ENCODE measurements at places on chromosomes 7 and 10. TPM values are rescaled to one million over a fixed set of nuclear protein-coding genes. Genes with fewer than 3 reads are reported as not detected.

GRCh38 chr7:75652788-75653187 lies 86.0 kb downstream of the HIP1 start:
- no peak for DNase-seq

DNA sequence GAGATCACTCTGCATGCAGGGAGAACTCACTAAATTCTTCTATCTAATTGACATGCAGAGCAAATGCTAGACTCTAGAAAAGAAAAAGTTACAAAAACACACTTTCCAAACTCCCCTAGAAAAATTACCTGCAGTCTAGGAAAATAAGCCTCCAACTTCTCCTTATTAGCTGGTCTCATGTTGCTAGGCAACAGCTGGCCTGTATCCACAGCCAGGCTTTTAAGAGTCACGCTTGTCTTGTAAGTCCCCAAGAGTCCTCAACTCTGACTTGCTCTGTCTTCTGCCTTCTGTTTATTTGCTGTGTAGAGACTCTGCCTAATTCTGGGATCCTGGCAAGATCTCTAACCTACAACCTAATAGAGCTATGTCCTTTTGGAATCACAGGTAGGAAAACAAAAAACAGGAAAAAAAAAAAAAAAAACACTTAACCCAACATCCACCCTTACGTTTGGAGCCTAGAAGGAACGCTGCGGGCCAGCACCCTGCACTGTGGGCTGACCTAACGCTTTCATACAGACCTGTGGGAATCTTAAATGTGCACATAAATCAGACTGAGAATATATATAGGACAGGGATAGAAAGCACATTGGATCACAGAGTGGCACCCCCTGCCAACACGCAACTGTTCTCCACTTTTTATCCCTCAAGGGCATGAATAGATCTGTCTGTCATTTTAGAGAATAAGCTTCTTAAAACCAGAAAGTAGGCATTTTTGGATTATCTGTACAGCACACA lies 117.0 kb upstream of the PTPRZ1 start:
- DNase-seq, result no peak

DNA sequence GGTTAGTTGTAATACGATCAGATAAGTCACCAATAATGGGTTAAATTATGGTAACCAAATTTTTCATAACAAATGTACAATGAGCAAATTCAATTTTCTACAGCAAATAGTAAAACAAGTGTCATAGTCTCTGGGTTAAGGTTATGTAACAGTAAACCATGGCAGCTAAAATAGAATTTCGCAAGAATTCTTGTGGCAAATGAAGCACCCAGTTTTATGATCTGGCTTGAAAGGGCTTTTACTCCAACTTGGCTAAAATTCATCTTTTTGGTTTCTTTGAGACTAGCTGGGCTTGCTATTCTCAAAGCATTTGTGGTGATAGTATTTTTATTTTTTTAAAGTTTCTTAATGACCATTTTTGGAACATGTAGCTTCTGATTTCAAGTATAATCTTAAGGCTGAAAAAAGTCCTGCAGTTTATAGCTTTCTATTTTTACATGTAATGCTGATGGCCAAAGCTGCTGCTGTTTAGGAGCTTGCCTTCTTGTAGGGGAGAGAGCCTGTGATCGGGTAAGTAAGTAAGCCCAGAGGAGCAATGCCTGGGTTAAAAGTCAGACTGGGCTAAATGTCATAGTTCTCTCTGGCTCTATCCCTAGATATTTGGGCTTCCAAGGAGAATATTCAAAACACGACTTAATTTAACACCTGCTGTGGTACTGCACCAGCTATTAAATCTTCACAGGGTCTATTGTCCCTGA lies 55.5 kb upstream of the SYPL1 start:
- no peak for DNase-seq

DNA sequence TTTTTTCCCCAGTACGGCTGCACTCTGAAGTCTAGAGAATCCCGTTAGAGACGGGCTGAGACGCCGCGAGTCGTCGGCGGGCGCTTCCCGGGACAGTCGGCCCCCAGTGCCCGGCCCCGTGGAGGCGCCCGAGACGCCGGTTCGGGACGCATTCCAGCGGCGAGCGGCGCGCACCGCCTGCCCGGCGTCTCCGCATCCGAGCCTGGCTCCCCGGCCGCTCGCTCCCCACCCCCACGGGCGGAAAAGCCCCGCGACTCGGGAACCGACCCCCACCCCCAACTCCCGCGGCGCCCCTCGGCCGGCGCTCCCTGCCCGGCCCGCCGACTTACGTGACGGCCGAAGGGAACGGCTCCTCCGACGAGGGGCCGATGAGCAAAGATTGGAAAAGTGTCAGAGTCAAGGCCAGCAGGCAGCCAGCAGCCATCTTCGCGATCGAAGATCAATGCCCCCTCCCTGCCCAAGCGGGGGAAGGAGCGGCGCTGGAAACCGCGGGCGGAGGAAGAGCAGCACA lies 486 bp downstream of the CACNA2D1 start:
- peak; percentile 54 for DNase-seq

GRCh38 chr10:103692952-103693811 lies 162.2 kb downstream of the SH3PXD2A start:
- no peak for DNase-seq

GRCh38 chr10:3398825-3399646 lies 226.5 kb upstream of the PITRM1 start:
- no peak for DNase-seq

DNA sequence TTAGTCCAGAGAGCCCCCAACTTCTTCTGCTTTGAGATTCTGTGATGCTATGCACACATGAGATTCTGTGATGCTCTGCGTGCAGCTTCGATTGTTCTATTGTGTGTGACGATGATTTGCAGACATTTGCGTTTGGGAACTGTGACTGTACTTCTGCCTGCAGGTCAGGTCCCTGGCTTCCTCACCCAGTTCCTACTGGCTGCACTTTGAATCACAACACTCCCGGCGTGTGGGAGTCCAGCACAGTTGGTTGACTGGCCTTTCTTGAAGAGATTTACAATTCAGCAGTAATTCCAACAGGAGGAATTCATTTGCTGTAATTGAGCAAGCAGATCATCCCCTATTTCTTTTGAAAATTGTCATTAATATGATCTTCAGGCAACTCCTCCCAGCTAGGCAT lies 252.2 kb upstream of the YAE1 start:
- no peak for DNase-seq

DNA sequence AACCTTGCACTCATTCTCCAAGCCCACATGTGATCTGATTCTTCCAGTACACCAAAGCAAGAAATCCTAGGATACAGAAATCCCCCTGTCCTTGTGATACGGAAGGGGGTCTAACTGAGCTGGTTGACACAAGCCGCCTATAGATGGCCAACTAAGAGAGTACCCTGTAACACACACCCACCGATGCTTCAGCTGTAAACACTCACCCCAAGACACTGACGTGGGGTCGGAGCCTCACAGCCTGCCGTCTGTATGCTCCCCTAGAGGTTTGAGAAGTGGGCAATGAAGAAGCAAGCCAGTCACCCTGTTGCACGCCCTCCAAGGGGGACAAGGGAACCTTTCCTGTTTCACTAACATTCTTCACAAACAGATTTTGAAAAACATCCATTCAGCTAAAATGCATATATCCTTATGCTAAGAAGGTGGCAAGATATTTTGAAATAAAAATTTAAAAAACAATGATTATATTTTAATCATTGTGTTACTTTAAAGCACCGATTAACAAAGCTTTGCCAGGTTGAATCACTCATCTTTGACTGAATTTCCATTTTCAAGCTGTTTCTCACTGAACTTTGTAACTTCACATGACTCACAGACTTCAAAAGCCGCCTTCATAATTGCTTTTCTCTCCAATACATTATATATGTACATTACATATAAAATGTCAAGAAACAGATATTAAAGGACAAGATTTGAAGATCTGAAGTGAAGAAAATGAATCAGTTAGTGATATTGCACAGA lies 329.3 kb downstream of the ARL4A start:
- no peak for DNase-seq

DNA sequence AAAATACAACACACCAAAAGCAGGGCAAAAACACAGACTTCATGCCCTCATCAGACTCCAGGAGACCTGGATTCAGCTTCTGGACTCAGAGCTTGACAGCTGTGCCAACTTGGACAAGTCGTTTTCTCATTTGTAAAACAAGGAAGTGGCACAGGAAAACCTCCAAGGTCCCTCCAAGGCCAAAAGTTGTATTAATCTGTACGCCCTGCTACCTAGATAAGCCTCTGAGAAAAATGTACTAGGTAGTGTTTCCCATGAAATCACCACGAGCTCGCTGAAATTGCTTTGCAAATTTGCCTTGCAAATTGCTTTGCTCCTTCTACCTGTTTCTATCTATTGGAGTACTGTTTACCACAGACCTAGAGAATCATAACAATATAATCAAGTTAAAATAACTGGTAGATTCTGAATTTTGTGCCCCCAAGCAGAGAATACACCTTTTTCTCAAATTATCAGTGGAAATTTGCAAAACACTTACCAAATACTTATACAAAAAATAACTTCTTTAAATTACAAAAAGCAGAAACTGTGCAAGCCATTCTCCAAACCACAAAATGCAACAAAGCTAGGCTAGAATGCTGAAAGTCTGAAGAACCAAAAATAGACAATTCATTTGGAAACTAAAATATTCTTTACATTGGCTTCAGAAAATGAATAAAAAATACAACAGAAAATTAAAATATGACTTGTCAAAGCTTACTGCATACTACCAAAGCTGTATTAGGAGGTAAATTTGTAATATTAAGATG lies 158.1 kb upstream of the CHST15 start:
- no peak for DNase-seq

MEOX2 gene
- total RNA-seq, result 0.20 TPM

SLC4A2 gene
- total RNA-seq, result 208 TPM

DNA sequence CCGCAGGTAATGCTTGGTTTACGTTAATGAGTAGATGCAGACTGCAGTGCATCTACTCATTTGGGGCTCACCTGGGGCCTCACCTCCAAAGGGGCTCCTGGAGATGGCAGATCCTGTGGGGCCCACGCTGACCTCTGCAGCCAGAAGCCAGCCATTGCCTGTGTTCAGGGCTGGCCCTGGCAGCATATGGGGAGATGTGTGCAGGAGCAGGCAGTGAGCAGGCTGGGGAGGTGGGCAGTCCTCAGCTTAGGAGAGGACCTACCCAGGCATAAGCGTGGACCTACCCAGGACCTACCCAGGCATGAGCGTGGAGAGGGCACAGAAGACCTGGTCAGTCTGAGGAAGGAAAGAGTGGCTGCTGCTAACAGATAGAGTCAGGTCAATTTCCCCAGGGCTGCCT lies 178.5 kb downstream of the PTPRN2 start:
- DNase-seq, result no peak

Measured in progenitor cell of endocrine pancreas (in vitro differentiated cells).